GM12864 (cell line): ENCODE measurements at places on chromosomes 6 and 20.

DNA sequence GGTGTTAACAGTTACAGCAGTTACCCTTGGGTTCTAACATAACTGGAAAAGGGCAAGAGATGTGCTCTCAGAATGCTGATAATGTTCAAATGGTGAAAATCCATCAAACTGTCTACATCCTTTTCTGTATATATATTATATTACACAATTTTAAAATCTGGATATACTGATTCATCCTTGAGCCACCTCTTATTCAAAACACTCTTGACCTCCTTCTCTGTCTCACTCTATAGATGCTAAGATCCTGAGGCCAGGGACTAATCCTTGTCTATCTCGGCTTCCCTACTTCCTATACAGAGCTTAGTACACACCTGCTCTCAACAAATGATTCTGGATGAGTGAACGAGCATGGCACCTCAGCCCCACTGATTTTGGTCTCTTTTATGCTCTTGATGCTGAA, 47.3 kb downstream of the HIVEP2 start:
- no peak for DNase-seq

GRCh38 chr6:36758516-36759147, 61.0 kb downstream of the RAB44 start:
- DNase-seq, result no peak

DNA sequence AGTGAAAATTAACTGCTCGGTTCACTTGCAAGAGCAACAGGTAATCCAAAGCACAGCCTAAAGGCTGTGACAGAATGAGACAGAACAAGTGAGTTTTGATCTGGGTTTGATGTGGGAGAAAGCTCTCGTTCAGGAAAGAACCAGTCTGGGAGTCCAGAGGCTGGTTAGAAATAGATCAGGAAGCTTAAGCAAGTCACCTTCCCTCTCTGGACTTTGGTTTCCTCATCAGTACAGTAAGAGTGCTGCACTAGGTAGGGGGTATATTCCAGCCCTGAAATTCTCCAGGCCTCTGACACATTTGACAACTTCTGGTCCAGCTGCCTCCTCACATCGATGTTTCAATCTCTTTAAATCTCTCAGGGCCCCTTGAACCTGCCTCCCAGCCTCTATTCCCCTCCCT, 33.7 kb upstream of the MDGA1 start:
- DNase-seq, result no peak

DNA sequence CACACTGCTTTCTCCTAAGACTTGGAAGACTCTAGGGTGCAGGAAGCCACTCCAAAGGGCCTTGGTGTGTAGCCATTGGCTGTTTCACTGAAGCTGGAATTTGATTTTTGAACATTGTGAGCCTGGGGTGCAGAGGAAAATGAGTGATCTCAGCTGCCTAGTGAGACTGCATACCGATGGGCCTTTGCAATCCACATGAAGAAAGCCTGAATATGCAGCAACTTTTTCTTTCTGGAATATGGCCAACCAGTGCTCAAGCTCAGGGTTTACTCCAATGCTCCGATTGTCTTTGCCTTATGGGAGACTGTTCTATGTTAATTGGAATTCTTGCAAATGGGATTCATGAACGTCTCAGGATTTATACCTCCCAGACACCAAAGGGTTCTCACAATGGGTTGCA, 242.6 kb downstream of the DOK5 start:
- DNase-seq, result no peak

DNA sequence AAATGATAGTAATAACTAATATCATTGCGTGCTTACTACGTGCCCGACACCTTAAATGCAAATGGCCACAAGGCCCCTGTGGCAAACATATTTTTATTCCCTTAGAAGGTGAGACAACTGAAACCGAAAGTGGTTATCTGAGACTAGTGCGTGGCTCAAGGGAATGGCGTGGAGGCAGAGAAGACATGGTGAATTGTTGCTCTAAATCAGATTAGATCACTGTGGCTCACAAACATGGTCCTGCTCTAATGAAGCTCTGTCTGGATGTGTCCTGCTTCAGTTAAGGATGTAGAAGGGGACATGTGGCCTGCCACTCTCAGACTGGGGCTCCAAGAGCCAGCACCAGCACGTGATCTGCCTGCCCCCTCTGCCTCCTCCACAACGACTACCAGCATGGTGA, 124.2 kb upstream of the GMDS start:
- no peak for DNase-seq

DNA sequence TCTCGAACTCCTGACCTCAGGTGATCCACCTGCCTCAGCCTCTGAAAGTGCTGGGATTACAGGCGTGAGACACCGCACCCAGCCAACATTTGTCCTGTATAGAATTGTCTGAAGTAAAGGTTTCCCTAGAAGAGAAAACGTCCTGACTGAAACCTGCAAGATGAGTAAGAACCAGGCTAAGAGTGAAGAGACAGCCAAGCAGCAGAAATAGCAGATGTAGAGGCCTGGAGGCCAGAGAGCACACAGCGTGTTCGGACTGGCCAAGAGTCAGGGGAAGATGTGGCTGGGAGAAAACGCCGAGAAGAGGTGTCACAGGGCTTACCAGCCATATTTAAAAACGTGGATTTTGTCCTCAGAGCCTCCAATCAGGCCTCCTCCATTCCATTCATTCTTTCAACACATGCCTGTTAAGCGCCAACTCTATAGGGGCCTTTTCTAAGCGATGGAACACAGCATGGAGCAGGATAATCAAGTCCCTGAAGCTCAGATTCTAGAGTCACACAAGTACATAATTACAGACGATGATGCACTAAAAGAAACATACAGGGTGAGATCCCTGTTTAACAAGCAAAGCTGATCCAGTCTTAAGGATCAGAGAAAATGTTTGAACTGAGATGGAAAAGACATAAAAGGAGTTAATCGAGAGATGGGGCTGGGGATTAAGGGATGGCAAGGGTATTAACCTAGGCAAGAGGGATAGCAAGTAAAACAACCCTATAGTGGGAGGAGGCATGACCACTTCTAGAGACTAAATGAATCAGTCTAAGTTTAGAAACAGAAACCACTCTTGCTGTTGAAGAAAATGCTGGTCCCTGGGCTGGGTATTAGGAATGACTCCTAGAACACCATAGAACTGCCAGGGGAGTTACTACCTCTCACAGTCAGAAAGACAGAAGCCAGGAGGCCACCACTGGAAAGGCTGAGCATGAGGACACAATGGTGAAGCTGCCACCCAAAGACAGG, 4.8 kb downstream of the ZCCHC3 start:
- DNase-seq, result no peak

DNA sequence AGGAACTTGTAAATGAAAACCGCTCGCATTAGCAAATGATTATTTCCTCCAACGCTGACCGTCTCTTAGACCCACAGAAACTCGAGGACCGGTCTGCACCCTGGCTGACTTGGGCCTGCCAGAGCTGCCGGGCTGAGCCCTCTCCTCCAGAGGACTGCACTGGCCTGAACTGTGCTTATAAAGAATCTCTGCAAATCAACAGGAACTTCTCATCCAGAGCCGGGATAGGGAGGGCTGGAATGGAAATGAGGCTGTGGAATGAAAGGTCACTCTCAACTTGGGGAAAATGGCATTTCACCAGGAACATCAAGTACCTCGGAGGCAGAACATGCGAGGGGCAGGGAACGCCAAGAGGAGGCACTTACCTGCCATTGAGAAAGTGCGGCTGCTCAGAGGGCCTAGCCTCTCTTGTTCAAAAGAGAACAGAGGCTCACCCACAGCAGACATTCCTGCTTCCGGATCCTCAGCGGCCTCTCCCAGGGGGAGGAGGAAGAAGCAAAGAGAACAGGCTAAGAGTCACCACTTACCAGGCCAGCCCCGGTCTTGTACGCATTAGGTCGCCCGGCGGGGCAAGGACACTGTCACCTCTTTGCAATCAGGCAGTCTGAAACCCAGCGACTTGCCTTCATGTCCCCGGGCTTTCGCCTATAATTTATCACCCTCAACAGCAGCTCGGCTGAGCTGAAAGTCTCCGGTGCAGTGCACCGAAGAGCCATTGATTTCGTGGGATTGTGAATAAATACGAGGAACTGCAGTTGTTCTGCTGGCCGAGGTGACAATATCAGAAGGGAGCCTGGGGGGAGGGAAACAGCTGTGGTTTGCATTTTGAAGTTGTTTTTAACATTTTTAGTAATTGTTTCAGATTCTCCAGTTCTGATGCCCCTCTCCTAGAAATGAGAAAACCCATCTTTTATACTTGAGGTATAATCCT, 37.6 kb downstream of the ZMYND8 start:
- DNase-seq, result no peak

- no peak for DNase-seq
Measured at GRCh38 chr20:57425150-57426013, 34.2 kb downstream of the RBM38 start.
